Cortex of kidney (tissue), 1 donor: ENCODE measurements at places on chromosomes 5 and 9.

DNA sequence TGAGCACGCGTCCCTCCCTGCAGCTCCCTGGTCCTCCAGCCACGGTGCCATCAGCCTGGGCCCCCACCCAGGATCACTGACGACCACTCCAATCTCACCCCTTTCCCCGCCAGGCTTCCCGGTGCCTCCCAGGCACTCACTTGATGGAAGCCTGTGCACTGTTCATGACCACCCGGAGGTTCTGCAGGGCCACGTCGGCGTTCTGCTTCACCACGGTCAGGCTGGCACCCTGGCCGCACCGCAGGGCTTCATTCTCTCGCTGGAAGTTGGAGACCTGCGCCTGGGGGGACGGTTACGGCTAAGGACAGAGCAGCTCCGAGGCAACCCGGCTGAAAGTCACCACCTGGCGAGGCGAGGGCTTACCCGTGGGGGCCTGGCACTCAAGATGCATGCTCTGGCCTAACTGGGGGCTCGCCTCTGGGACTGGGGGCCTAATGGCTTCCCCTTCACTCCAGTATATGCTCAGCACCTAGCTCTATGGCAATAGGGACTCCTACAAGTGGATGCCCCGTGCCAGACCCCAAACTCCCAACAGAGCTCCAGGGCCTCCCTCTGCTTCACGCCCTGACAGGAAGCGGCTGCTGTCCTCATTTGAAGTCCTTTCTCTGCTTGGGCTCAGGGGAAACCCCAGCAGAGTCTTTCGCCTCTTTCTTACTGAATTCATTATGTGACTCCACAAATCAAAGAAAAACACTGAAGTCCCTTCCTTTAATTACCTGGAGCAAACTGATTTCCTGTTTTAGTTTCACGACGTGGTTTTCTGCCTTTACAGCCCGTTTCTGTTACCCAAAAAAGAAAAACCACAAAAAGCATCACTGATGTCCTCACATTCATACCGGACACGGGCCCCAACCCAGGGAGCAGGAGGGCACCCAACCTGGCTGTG lies 4.2 kb upstream of the SNAPC4 start:
- no peak for DNase-seq

DNA sequence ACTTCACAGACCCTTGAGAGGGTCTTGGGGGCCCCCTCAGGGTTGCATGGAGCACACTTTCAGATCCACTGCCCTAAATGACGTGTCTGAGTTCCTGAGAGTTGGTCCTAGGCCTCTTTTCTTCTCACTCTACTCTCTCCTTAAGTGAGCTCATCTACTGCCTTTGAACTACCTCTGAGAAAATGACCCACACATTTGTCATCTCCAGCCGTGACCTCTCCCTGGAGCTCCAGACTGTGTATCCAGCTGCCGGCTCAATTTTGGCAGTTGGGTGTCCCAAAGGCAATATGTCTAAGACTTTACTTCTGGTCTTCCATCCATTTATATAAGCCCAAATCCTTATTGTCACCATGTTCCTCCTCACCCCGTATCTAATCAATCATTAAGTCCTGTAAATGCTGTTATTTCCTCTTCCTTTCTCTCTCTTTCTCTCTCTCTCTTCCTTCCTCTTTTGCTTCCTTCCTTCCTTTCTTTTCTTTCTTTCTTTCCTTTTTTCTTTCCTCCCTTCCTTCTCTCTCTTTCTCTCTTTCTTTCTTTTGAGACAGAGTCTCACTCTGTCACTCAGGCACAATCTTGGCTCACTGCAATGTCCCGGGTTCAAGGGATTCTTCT lies 51.2 kb upstream of the HSPA9 start:
- DNase-seq, result no peak

- DNase-seq, result no peak
Observed at GRCh38 chr5:174306345-174307030, 261.0 kb downstream of the NSG2 start.

DNA sequence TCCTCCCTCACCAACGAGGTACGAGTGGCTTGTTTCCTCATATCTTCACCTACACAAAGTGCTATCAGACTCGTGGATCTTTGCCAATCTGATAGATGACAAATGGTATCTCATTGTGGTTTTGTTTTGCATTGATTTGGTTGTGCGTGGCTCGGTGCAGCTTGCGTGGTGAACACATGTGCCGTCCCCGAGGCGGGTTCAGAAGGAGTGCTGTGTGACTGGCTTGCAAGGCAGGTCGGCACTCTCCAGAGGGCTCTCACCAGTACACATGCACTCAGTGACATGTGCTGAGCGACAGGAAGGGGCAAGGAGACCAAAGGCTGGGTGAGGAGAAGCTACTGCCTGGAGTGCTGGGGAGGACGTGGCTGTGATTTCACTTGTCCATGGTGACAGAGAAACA lies 95.3 kb upstream of the PITX1 start:
- DNase-seq, result no peak

DNA sequence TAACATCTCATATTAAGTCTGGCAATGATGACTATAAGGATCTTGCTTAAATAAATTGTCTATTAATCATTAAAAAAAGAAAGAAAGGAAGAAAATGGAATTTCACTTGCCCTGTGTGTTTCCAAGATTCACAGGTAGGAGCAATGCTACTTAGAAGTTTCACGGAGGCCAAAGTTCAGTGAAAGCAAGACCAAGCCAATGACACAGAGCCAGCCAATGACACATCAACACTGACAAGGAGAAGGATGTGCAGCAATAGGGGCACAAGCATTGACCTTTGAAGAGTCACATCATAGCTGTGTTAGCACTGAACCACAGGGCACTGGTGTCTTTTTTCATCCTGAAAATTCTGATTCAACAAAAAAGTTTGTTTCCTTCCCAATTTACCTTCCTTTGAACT lies 364.3 kb downstream of the PDE4D start:
- DNase-seq, result no peak

GRCh38 chr5:128262911-128263310 lies 179.3 kb downstream of the SLC12A2 start:
- DNase-seq, result no peak

DNA sequence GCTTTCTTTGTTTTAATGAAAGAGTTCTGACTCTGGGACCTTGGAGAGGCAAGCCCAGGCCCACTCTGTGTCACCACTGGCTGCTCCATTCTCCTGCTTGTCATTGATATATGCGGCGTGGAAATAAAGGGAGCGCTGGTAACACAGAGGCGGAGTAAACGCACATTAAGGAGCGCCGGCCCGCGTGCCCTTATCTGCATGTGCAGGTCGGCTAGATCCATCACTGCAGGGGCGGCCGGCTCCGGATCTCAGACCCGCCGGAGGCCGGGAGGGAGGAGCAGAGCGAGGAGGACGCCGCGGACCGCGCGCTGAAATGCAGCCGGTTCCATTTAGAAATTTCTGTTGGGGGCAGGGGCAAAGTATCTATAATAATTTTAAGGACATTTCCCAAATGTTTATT lies 70.8 kb downstream of the MRPL36 start:
- no peak for DNase-seq

GRCh38 chr5:88060194-88060593 lies 208.5 kb downstream of the TMEM161B start:
- no peak for DNase-seq

- DNase-seq, result no peak
Observed at GRCh38 chr5:139881143-139881733, 85.6 kb downstream of the PSD2 start.

DNA sequence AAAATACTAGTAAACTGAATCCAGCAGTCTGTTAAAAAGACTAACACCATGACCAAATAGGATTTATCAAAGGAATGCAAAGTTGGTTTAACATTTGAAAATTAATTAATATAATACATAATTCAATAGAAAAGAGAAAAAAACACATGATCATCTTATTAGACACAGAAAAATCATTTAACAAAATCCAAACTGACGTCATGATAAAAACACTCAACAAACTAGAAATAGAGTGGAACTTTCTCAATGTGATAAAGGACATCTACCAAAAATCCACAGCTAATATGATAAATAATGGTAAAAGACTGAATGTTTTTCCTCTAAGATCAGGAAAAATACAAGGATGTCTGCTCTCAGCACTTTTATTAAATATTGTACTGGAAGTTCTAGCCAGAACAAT lies 40.4 kb upstream of the KCNIP1 start:
- DNase-seq, result no peak

GRCh38 chr5:109580225-109580624 lies 109.5 kb upstream of the MAN2A1 start:
- no peak for DNase-seq
